ENCODE measurements at places on chromosomes 4 and X.

- peak; percentile 44 for DNase-seq
These were observed at the start of gene ARMCX6 for GRCh38 chrX:101617211-101618191. Gene ARMCX6, minus strand, starts transcription at chrX:101618000. Its CDS starts 1,380 bp downstream, at chrX:101616620.

GRCh38 chr4:15012017-15012788 is 9.9 kb downstream of the CPEB2 start:
- DNase-seq = no peak

- DNase-seq = no peak
These were observed 47.4 kb downstream of the HAUS3 start for GRCh38 chr4:2194496-2194895.

DNA sequence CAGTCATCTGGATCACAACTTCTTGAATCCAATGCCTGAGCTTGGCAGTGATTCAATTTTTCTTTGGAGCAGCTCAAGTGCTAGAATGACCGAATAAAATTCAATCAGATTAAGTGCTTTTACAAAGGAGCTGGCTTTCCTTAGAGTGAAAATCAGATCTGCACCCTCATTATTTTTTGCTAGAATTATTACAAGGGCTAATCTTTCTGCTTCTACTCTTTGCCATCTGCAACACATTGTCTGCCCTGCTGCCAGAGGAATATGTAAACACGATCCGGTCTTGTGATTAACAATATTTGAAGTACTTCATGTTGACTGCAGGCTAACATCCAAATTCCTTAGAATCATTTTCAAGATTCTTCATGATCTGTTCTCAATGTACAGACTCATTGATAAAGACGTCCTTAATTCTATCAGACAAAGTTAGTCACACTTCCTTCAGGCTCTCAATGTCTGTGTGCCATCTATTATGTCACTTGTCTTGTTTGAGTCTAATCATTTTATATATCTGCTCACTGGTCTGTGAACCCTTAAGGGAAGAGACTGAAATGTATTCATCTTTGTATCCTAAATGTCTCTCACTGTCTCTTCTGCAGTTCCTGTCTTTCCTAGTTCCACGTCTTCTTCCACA is 531.2 kb downstream of the GALNTL6 start:
- no peak for DNase-seq

DNA sequence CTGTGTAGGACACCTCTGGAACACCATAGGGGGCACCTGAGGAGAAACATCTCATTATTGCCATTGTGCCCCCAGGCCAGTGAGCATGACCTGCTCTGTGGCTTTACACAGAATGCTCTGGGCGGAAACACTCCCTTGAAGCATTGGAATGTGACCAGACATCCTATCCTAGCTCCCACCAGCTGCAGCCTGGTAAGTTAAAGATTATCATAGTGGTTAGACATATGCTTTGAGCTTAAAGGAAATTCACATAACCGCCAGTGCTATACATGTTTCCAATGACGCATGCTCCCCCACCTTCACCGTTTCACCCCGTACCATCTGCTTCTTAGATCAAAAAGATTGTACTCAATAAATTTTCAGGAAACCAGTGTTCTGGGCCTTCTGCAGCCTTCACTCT is 217.7 kb upstream of the CENPE start:
- DNase-seq = no peak

GRCh38 chrX:126770179-126770578 is 49.4 kb upstream of the PRR32 start:
- DNase-seq = peak; percentile 5

DNA sequence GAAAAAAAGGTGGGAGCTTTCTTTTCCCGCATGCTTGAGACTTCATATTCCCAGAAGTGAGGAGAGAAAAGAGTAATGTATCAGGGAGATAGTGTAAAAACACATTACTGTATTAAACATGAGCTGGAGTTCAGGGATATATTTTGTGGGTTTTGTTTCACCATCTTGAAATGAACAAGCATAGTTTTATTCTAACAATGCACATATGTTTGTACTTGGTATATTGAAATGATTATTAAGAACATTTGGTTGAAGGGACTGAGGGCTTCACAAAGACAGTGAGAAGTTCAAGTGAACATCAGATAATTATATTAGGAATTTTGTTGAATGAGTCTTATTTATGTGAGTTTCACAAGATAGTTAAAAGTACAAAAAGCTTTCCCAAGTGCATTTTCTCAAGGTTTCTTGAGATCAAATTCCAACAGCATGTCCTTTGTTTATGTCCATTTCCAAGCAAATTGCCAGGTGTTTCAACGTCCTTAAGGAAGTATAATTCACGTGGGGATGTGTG is 368.8 kb downstream of the ANKRD50 start:
- no peak for DNase-seq

Data from GM12891 (cell line).